IPS DF 6.9 (cell line): ENCODE measurements at places on chromosomes 1 and 21.

DNA sequence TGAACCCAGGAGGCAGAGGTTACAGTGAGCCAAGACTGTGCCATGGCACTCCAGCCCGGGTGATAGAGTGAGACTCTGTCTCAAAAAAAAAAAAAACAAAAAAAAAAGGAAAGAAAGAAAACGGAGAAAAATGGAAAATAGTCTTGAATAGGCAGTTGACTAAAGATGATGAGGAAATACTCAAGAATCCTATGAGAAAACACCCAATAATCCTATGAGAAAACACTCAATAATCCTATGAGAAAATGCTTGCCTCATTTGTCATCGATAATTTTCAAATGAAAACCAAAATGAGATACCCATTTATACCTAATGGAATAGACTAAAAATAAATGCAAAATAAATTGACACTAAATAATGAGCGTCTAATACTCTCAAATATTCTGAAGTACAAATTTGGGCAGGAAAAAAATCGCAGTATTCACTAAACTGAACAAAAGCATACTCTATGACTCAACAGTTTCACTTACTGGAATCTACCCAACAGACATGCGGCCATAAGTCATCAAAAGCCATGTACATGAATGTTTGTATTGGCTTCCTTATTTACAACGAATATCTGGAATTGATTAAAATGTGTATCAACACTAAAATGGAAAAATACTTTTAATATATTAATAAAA lies 733.9 kb upstream of the CHRM3 start:
- no peak for DNase-seq

DNA sequence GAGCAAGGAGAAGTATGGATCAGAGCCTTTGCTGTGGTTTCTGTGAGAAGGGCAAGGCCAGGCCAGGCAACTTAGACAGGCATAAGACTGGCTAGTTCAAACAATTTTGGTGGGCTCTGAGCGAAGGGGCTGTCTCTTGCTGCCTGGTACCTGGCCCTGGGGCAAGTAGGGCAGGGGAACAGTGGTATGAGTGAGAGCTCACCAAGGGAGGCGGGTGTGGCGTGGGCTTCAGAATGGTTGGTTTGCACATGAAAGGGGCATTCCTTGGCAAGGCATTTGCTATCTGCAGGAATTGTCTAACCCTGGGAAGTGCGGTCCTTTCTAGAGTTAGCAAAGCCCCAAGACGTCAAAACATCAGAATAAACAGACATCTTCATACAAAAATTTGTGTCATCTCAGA lies 210.5 kb downstream of the CAMTA1 start:
- no peak for DNase-seq

- no peak for DNase-seq
Measured at GRCh38 chr1:51535006-51535592, 16.0 kb upstream of the EPS15 start.

DNA sequence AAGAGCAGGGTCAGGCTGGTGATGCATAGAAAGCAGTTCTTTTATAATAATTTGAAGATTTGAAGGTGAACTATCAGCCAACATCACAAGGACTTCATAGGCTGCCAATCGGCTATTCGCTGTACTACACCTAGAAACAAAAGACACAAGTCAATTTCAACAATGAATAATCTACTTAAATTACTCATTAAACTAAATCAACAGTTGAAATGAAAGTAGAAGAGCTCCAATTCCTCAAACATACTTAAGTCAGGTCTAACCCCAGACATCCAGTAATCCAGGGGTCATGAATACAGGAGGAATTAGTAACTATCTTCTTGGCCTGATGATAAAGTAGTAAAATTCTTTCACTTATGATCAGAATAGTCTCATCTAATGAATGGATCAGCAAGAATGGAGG lies 64.5 kb downstream of the PCSK9 start:
- no peak for DNase-seq

DNA sequence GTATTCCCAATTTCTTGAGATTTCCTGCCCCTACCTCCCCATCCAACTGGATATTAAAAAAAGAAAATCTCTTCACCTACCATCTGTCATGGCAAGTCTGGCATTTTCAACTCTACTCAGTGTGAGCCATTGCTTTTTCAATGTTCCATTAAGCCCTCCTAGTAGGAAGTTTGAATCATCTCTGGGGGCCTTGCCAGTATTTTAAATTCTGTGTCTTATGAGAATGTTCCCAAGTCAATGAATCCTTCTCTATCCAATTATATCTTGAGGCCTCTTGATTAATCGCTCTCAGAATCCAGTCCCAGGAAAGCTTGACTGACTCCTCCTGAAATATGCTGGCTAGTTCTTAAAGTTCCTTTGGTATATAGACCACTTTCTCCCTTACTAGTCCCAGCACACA lies 91.5 kb downstream of the NGF start:
- DNase-seq = no peak

DNA sequence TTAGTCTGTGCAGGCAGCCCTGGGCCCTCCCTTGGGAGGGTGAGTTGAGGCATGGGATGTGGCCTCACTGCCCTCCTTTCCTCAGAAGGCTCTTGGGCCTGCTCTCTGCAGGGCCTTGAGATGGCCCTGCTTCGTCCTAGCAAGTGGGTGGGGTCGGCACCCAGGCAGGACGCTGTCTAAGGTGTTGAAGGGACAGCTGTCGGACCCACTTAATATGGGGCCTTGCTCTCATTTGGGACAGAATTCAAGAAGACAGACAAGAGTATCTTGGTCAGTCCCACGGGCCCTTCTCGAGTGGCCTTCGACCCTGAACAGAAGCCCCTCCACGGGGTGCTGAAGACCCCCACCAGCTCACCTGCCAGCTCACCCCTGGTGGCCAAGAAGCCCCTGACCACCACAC lies 26.0 kb upstream of the PDXK start:
- no peak for DNase-seq

DNA sequence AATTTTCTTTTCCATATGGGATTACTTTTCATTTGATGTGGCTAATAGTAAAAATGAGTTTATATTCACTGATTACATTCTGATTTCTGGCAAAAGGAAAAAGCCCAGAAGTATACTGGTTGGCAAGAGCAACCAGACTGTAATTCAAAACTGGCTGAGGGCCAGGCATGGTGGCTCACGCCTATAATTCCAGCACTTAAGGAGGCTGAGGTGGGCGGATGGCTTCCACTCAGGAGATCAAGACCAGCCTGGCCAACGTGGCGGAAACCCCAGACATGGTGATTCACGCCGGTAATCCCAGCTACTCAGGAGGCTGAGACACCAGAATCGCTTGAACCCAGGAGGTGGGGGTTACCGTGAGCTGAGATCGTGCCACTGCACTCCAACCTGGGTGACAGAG lies 14.5 kb downstream of the SYT11 start:
- DNase-seq = no peak

DNA sequence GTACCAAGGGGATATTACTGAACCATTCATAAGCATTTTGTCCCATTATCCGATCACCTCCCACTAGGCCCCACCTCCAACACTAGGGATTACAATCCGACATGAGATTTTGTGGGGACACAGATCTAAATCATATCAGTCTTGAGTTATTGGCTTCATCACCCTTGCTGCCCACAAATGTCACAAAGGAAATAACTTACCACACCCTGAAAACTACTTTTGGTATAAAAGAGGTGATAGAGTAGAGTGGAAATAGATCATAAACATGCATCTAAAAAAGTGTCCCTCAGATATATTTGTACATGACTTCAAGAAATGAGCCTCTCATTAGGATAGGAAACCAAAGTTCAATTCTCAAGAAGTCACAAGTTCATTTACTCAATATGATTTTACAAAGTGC lies 22.6 kb upstream of the FCRL3 start:
- DNase-seq = no peak

DNA sequence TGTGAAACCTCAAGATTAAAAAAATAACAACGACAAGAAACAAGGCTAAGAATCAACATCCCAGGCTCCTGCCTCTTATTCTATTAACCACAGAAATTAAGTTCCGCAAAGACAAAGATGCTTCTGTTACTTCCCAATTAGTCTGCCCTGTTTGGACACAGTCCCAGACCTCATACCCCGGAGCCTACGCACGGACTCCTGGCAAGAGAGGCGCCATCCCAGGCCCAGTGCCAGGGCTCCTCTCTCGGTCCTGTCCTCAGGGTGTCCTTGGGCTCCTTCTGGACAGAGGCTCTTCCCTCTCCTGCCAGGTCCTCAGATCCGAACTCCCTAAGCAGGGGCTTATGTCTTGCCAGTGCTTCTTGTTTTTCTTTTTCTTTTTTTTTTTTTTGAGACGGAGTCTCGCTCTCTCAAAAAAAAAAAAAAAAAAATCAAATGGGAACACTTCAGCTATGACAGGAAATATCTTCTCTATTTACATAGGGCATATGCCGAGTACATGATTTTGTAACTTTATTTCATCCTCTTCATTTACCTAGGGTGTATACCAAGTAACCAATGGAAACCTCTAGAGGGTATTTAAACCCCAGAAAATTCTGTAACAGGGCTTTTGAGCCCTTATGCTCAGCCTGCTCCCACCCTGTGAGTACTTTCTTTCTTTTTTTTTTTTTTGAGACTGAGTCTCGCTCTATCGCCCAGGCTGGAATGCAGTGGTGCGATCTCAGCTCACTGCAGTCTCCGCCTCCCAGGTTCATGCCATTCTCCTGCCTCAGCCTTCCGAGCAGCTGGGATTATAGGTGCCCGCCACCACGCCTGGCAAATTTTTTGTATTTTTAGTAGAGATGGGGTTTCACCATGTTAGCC lies 11.7 kb upstream of the ENO1 start:
- DNase-seq = no peak

GRCh38 chr1:17222557-17222956 lies 17.6 kb downstream of the PADI1 start:
- no peak for DNase-seq

DNA sequence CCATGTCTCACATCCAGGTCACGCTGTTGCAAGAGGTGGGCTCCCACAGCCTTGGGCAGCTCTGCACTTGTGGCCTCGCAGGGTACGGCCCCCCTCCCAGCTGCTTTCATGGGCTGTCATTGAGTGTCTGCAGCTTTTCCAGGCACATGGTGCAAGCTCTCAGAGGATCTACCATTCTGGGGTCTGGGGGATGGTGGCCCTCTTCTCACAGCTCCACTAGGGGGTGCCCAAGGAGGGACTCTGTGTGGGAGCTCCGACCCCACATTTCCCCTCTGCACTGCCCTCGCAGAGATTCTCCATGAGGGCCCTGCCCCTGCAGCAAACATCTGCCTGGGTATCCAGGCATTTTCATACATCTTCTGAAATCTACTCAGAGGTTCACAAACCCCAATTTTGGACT lies 219.4 kb downstream of the LRRC7 start:
- DNase-seq = no peak

DNA sequence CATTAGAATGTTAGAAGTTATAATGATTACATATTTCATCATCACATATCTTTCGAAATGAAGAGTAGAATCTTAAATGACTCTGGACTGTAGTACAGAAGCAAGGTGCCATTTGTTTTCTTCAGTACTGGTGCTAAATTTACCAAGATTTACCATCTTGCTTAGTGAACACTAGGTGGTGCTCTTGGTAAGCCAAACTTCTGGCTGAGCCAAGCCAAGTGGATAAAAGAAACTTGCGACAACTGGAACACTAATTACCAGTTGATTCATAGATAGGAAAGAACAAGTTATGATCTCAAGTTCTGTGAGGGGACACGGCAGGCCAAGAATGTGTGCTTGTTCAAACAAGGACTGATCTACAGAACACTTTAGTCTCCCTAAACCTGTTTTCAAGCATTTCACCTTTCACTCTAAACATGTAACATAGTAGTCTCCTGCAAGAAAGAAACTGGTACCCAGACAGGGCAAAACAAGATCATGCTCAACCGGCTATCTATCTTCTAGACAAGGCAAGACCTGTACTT lies 19.8 kb downstream of the SPRTN start:
- no peak for DNase-seq

- no peak for DNase-seq
Measured at GRCh38 chr1:194184974-194185373, 998.6 kb upstream of the B3GALT2 start.

DNA sequence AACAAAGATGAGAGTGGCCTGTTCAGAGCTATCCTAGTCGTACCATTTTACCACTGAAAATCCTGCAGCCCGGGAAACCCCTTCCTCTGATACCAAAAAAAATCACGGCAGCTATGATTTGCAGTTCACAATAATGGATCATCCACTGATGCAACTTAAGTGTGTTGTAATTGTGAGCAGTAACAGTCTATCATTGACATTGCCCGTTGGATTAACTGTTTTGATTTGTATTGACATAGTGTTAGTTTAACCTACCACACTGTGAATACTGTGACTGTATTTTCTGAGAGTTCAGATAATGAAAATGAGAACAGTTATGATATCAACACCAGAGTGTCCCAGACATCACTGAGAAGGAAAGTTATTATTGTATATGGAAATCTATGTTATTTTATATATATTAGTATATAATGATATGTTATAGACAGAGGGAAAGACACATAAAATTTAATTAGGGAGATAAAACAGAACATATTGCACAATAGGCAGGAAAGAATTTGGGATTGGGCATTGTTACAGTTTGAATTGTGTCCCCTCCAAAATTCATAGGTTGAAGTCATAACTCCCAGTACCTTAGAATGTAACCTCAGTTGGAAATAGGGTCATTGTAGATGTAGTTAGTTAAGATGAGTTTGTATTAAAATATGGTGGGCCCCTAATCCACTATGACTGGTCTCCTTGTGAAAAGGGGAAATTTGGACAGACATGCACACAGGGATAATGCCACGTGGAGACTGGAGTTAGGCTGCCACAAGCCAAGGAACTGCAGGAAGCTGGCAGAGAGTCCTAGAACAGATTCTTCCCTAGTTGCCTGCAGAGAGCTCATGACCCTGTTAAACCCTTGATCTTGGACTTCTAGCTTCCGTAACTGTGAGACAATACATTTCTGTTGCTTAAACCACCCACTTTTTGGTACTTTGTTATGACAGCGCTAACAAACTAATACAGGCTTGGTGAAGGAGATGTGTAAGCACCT lies 54.4 kb downstream of the TLCD4 start:
- no peak for DNase-seq

GRCh38 chr21:44432841-44433790 lies 22.2 kb upstream of the LRRC3 start:
- no peak for DNase-seq

DNA sequence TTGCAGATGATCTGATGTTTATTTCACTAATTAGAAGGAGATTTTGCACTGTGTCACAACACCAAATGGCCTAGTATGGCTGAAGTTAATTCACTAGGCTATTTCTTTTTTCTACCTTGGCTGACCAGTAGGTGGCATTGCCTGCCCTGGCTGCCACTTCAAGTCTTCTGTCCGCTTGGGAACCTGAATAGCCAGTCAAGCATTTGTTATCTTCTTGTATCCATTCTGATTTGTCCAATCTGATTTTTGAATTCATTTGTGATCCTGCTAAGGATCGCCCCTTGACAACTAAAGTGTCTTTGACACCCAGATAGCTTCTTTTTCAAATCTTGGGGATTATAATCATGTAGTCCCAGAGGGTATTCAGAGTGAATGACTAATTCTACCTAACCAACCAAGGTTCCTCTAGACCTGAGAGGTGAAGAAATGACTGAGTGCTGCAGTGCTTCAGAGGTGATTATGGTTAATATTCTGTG lies 99.4 kb downstream of the GIPC2 start:
- DNase-seq = no peak
